ENCODE measurements at places on chromosomes 13 and 19.

GRCh38 chr13:50531917-50532899 is 311.3 kb downstream of the DLEU7 start:
- no peak for DNase-seq

GRCh38 chr19:13770013-13770635 is 4.1 kb upstream of the C19orf53 start:
- no peak for DNase-seq

GRCh38 chr13:95536632-95537241 is 15.8 kb upstream of the CLDN10 start:
- DNase-seq: no peak

- DNase-seq: peak; percentile 56
Observed at GRCh38 chr13:28408235-28408848, 86.6 kb downstream of the FLT1 start.

GRCh38 chr13:110651726-110652230 is 36.4 kb downstream of the NAXD start:
- DNase-seq: no peak

- no peak for DNase-seq
Observed at GRCh38 chr13:40094056-40094455, 438.6 kb downstream of the COG6 start.

GRCh38 chr13:100387416-100387815 is 201.2 kb downstream of the GGACT start:
- DNase-seq: no peak

GRCh38 chr13:42894765-42895243 is 97.2 kb downstream of the EPSTI1 start:
- no peak for DNase-seq

- DNase-seq: peak; percentile 97
Observed at GRCh38 chr19:36573020-36573894, at the start of gene ZNF529. Gene ZNF529, minus strand, starts transcription at chr19:36573292. Its CDS starts 946 bp downstream, at chr19:36572346.

- DNase-seq: no peak
Observed at GRCh38 chr19:29772696-29773095, 39.1 kb upstream of the CCNE1 start.

DNA sequence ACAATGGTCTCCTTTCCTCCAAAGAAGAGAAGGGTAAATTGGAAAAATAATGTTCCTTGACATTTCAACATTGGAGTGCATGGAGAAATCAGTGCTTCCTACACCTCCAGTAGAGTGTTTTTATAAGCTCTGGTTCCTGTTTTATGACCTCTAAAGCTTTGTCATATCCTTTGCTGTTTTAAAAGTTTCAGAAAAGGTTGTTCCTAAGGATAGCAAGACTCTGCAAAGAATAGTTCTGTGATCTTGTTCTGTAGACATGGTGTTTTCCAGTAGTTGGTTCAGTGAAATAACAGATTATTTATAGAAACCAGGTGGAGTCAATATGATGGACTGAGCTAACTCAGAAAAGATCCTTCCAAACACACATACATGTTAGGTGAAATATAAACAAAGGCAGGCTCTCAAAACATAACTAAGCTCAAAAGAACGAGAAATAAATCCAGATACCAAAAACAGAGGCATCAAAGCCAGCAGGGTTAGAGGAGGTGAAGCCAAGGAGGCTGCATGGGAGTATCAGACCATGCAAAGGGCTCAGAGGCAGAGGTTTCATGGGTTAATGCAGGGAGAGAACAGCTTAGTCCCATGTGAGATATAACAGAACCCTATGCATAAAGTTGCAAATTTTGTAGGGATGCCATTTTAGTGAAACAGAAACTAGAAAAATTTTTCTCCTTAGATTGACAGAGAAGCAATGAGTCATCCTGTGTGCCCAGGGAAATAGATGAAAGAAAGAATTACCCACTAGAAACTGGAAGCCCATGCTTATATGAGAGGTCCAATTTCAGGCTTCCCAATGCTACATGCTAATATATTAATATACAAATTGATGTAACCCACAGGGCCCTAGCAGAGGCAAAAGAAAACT is 44.3 kb downstream of the SHISA2 start:
- DNase-seq: no peak

GRCh38 chr13:72960114-72960513 is 98.7 kb upstream of the KLF5 start:
- DNase-seq: no peak

- peak; percentile 33 for DNase-seq
Observed at GRCh38 chr19:1935484-1936208, 5.3 kb upstream of the CSNK1G2 start.

DNA sequence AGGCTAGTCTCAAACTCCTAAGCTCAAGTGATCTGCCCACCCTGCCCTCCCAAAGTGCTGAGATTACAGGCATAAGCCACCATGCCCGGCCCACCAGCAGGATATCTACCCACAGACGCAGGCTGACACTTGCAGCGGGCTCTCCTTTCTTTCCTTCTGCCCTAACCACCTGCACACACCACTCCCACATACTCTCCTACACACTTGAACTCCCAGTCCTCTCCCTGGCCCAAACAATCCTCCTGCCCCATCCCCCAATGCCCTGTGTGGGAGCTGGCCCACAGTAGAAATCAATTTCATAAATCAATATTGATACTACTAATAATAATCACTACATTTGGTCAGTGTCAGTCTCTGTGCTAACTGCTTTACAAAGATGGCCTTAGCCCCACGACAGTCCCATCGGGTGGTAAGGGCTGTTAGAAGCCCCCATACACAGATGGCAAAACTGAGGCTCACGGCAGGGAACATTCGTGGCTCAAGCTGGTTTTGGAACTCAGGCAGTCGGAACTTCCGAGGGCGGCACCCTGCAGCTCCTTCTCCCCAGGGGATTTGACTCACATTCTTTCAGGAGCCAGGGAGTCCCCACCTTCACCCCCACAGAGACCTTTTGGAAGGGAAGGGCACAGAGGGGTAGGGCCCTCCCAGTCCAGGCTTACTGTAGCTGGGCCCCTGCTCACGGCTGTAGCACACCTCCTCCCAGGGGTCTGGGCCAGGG is 3.4 kb upstream of the DPF1 start:
- DNase-seq: no peak

DNA sequence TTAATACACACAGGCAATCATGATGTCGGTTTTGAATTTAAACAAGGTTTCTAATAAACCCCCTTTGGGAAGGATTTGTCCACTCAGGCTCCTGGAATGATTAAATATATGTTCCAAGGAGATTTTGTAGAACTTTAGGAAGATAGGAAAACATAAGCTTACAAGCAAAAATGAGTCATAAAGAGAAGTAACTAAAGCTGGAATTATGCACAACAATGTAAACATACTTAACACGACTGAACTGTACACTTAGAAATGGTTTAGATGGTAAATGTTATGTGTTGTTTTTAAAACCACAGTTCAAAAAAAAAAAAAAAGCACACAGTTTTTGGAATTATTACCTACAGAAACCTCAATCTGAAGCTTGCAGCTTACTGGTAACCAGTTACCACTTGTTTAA is 304.4 kb downstream of the NALCN start:
- DNase-seq: no peak

DNA sequence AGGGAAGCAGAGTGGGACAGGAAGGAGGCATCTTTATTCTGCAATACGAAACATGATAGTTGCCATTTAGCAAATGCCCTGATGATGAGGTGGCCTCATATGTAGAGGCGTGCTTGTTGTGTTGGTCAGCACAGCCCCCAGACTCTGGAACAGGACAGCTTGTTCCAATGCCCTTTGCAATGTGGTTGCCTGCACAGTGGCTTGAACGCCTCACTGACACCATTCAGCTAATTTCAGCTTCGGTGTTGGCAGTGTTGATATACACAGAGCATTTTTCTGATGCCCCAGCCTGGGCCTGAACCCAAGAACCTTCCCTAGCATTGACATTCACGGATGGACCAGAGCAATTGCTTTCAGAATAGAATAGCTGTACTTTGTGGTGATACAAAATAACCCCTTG is 133.3 kb downstream of the HS6ST3 start:
- no peak for DNase-seq

DNA sequence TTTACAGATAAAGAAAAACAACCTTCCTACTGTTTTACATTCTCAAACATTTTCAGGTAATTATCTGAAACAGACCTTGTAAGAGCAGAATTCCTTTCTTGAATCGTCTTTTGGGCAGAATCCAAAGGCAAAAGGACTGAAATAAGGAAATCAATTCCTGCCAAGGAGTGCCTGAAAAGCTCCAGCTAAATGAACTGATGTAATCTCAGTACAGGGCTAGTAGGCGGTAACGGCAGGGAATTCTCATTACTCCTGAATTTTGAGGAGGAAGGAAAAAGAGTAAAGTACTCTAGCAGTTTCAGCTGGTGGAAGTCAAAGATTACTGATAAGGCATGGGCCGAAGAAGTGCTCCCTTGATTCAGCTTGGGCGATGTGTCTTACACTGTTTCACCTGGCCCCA is 168.4 kb downstream of the PCDH9 start:
- no peak for DNase-seq

DNA sequence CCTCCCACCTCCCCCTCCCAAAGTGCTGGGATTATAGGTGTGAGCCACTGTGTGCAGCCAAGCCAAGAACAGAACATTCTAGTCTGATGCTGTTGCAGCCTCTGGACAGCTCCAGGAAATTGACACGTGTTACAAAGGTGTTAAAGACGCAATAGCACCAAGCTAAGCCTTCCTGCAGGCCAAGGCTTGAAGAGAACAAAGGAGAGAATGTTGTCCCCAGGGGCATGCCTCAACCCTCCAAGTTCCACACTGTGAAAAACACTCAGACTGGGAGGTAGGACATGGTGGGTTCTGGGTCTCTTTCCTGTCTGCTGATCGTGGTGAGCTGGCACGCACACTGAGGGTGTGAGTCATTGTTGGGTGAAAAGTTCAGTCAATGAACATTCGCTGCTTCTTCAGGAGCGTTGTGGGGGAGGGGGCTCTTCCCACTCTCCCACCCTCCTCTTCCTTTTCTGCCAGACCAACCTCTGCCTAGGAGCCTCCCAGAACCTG is 5.3 kb upstream of the PTPRS start:
- DNase-seq: peak; percentile 45

DNA sequence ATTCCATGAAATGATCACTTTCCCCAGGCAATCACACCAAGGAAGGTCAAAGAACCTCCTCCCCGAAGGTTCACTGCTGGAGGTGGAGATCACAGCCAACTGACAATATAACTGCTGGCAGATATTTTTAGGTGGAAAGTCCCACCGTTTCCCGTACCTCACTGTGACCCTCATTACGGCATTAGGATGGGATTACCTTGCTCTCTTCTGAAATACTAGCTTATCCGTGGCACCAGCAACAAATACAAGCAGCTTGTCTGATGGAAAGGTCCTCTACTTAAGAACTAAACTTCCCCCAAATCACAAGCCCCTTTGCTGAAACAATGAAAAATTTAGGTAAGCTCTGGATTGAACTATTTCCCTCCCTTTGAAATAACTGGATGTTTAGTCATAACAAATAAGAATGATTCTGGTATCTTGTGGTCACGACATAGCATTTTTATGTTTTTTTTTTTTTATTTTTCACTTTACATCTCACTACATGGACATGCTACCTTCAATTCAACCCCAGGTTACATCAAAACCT is 178.9 kb downstream of the COL4A1 start:
- DNase-seq: no peak

DNA sequence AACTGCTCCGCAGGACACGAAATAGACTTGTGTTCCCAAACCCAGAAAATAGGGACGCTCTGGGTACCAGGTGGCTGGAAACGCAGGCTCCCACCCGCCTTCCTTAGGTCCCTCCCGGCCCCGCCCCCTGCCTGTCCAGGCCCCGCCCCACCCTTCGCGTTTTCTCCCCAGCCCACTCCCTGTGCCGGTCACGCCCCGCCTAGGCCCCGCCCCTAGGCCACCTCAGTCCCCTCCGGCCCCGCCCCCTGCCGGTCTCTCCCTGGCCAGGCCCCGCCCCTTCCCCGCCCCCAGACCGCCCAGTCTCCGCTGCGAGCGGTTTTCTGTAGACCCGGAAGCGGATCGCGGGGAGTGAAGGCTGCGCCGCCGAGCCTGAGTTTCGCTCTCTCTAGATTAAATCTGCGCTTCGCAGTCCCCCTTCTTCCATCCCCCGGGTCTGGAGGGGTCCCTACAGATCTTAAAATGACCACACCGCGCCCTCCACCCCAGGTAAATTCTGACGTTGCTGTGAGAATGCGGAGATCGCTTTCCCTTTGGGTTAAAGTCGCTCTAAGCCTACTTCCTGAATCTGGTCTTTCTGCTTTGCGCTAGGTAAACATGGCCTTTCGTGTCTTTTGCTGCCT is 3.7 kb upstream of the ZNF665 start:
- peak; percentile 74 for DNase-seq

- no peak for DNase-seq
Observed at GRCh38 chr13:103730407-103730806, 664.2 kb upstream of the SLC10A2 start.

DNA sequence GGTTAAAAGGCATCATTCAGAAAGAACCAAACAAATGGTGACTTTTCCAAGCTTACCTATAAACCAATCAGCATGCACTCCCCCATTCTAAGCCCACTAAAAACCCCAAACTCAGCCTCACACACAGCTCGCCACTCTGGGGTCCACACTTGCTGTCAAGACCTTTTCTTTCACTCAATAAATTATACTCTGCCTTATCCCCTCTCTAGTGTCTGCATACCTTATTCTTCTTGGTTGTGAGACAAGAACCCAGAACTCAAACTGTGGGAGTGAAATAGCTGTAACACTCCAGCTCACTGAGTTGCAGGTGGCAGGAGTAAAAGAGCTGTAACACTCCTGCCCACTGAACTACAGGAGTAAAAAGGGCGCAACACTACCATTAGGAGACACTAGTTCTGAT is 559.0 kb downstream of the TBC1D4 start:
- no peak for DNase-seq

DNA sequence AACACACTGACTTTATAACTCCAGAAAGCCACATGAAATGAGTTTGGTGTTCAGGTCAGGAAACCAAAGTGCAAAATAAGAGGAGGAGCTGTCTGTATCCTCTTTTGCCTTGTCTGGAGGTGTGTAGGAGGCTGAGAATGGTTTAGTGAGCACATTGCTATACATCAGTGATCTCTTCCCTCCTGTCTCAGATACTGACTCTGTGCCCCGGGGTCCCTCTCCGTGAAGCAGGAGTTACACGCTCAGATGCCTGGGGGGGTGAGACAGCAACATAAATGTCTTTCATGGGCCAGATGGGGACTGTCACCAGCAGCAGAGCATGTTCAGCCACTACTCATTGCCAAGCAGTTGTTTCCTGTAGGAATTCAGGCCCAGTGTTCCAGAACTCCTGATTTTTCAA is 285.4 kb downstream of the ATP8A2 start:
- DNase-seq: no peak

DNA sequence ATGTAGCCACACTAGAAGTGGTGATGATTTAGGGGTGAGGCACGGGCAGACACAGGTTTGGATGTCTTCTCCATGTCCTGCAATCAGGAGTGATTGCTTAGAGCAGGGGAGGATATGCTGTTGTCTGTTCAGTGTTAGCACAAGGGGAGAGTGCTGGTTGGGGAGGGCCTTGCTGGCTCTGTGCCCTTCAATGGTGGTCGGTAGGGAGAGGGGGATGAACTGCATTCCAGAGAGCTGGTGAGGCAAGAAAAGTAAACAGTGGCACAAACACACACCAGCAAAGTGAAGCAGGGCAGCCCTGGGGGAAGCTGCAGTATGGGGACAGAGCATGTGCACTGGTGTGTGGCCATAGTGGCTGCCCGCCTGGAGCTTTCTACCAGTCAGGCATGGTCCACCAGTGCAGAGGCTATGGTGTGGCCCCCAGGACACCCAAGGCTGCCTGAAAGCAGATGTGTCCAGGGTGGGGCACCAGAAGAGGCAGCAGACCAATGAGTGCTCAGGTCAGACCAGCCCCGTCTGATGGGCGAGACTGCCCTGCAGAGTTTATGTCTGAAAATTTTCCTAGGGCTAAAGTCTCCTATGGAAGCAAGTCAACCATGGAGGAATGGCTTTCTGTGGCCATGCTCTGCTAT is 1676.9 kb downstream of the PCDH9 start:
- DNase-seq: no peak

All from ELF-1 (cell line).